NCI-H1417 treated with DMSO at 0.1 percent for 48 hours (cell line): ENCODE measurements at places on chromosomes 12 and 14.

GRCh38 chr14:56293506-56293905, 175.3 kb downstream of the PELI2 start:
- DNase-seq = no peak

GRCh38 chr14:97301931-97302559, 504.9 kb downstream of the VRK1 start:
- DNase-seq = no peak

- no peak for DNase-seq
These were observed 56.1 kb upstream of the TMEM132D start for GRCh38 chr12:129959889-129960288.

DNA sequence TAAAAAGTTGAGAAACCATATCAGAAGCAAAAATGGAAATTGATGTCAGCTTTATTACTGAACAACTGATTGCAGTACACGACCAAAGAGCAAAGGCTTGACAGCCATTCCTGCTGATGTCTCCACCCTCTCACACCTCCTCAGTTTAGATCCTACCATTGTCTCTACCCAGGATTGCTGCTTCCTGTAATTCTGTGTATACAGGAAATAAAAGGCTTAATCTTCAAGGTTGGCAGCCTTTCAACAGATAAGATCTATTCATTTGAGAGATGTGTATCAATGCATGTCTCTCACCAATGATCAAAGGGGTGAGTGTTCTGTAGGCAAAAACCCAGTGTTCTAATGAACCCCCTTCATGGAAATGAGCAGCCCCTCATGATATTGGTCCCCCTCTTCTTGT, 27.0 kb downstream of the SLCO1C1 start:
- no peak for DNase-seq

DNA sequence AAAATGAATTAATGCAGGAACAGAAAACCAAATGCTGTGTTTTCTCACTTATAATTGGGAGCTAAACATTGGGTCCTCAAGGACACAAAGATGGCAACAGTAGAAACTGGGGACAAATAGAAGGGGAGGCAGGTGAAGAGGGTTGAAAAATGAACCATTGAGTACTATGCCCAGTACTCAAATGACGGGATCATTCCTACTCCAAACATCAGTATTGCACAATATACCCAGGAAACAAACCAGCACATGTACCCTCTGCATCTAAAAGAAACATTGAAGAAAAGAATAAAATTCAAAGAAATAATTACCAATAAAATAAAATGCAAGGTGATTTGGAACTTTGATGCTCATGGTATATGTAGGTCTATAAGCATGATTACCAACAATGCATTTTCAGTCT, 110.8 kb downstream of the LMO3 start:
- DNase-seq = no peak

- DNase-seq = no peak
These were observed 2.1 kb downstream of the PRPH start for GRCh38 chr12:49296836-49297694.

DNA sequence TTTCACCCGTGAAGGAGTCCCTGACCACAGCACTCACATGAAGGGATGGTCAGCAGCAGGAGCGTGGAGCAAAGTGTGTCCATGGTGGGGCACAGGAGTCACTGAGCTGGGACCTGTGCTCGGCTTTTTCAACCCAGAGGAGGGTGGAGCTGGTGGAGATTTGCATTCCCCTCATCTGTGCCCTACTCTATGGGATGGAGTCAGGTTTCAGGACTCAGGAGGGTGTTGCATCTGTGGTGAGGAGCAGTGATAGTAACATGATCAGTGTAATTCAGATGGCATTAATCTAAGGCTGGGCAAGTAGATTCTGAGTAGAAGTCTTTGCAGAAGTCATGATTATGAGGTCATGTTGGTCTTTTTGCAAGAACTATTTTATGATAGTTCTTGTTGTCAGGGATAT, 511.9 kb downstream of the TMEM121 start:
- no peak for DNase-seq

DNA sequence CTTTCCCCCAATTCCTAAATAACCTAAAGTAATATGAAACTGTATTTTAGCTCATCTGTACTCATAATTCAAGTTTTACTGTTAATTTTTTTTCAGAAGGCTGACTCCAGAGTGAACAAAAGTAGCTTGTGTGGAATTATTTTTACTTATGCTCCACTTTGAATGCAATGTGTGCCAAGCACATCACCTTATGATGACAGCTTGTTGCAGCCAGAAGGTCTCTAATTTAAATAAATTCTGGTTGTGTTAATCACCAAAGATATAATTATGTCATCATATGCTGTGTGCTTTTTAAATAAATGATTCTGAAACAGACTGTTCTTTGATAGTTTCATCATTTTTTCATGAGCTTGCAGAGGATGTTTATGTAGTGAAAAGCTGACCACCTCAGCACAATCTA, 283.1 kb downstream of the TMEM117 start:
- DNase-seq = no peak

- no peak for DNase-seq
These were observed 84.8 kb downstream of the FIGNL2 start for GRCh38 chr12:51763743-51764142.

GRCh38 chr12:110080410-110080809, 32.1 kb upstream of the C12orf76 start:
- DNase-seq = no peak

DNA sequence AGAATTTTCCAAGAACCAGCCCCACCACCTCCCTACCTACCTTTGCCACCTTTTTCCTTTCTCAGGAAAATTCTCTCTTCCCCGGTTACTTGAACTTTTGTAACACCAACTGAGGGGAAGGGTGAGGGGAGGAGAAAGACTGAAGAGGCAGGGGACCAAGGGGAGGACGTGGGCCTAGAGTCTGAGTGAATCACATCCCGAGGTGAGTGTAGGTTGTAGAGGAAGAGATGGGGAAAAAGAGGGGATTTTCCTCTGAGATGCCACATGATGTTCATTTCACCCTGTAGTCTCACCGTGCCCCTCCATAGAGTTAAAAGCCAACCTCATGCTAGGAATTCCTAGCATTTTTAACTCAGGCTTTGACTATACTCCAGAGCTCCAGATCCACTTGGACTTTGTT, 311.8 kb downstream of the RPAP3 start:
- DNase-seq = no peak

DNA sequence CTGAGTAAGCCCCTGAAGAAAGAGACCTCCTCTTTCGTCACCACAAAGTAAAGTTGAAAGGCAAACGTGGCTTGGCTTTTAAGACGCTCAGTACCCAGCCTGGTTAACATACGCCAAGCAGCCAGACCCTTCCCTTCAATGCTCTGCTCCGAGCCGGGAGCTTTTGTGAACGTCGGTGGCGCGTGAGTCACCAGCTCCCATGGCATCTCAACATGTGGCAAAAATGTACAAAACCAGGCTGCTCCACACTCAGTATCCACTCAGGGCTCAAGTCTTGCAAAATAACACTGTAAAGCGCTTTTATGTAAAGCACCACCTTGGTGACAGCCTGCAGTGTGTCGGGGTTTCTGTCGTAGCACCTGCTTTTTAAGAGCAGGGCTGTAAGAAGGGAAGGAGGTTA, 89.0 kb downstream of the SETD3 start:
- DNase-seq = no peak

GRCh38 chr12:110355073-110355472, 48.4 kb downstream of the ANAPC7 start:
- no peak for DNase-seq

DNA sequence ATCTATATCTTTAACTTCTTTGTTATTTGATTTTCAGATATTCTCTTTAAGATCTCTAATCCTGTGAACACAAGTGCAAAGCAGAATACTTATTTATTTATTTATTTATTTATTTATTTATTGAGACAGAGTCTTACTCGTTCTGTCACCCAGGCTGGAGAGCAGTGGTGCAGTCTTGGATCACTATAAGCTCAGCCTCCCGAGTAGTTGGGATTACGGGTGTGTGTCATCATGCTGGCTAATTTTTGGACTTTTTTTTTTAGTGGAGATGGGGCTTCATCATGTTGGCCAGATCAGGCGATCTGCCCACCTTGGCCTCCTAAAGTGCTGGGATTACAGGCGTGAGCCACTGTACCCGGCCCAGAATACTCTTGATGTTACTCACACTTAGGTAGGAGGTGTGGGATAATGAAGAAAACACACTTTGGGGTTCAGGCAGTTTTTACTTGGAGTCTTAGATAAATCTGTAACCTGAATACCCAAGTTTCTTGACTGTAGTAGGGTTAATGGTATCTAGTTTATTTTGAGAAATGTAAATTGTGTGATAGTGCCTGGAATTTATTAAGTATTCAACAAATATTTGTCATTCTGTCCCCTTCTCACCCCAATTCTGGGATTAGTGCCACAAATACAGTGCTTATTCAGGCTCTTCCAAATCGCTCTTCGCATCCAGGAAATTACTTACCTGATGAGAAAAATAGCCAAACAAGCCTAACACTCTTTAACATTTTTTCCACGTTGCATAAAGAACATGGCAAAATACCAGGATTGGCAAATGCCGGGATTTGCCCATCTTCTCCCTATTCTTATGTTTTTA, 33.0 kb downstream of the METAP2 start:
- no peak for DNase-seq

DNA sequence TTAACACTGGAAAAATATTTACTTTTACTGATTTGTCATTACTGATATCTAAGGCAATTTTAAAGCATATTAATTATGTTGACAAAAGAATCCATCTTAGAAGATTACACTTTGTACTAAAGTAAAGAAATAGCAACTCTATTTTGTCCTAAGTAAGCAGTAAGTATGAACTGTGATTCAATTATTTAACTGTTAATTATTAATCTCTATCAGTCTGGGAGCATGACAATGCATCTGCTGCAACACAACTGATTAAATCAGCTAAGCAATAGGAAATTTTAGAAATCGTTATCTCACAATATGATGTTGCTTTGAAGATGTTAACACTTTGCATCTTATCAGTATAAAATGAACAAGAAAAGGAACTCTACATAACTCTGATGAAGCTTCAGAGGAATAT, 172.3 kb downstream of the DPY19L2 start:
- no peak for DNase-seq

DNA sequence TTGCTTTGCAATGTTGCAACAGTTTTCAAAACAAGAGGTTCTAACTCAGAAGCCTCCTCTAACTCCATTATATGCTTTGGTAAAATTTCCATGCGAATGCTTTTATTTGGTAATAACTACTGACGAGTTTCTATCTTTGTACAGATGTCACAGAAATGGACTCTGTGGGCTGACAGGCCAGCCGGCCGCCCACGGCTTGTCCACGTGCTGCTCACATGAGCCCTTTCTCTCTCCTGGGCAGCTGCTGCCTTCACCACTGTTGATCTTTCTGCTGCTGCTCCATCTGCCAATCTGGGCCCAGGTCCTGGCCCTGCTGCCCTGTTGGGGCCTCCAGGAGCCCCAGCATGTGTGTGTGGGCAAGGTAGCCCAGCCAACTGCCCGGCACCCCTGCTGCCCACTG, 168.2 kb upstream of the TMEM132C start:
- no peak for DNase-seq

DNA sequence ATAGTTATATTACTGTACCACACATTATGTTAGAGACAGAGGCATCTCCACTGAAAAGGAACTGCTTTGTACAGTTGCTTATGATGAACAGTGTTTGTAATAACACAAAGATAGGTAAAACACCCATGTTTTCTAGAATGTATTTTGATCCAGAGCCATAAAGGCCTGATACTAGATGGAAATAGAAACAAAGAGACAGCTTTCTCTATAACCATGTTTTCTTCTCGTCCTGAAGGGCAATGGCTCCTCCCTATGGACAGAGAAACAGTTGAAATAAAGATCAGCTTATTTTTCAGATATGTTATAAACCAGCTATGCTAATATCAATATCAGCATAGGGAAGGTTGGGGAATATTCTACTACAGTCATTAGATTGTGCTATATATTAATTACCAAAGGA, 109.2 kb downstream of the ATXN7L3B start:
- peak; percentile 88 for DNase-seq

DNA sequence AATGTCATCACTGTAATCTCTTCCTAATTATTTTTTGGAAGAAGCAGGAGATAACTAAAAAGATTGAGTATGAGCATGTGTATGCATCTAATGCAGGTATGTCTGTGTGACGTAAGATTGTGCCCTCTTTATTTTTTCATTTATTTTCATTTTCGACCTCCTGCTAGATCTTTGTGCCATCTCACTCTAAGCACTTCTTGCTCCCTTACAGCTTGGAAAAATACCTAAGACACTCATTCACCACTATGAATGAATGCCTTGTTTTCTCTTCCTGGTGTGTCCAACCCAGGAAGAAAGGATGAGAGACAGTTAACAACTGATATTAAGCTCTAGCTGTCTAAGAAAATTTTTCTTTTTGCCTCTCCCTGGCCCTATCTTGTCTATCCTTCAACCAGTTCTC, 76.8 kb upstream of the CISTR start:
- DNase-seq = no peak

- no peak for DNase-seq
These were observed 7.2 kb upstream of the P2RX4 start for GRCh38 chr12:121202407-121203355.

- DNase-seq = no peak
These were observed 17.1 kb downstream of the NUMB start for GRCh38 chr14:73441286-73441685.

GRCh38 chr14:56422703-56423213, 156.8 kb upstream of the TMEM260 start:
- peak; percentile 69 for DNase-seq

- no peak for DNase-seq
These were observed 93.9 kb downstream of the DACT1 start for GRCh38 chr14:58731465-58732293.

- DNase-seq = no peak
These were observed 49.6 kb downstream of the ST8SIA1 start for GRCh38 chr12:22284871-22285270.

DNA sequence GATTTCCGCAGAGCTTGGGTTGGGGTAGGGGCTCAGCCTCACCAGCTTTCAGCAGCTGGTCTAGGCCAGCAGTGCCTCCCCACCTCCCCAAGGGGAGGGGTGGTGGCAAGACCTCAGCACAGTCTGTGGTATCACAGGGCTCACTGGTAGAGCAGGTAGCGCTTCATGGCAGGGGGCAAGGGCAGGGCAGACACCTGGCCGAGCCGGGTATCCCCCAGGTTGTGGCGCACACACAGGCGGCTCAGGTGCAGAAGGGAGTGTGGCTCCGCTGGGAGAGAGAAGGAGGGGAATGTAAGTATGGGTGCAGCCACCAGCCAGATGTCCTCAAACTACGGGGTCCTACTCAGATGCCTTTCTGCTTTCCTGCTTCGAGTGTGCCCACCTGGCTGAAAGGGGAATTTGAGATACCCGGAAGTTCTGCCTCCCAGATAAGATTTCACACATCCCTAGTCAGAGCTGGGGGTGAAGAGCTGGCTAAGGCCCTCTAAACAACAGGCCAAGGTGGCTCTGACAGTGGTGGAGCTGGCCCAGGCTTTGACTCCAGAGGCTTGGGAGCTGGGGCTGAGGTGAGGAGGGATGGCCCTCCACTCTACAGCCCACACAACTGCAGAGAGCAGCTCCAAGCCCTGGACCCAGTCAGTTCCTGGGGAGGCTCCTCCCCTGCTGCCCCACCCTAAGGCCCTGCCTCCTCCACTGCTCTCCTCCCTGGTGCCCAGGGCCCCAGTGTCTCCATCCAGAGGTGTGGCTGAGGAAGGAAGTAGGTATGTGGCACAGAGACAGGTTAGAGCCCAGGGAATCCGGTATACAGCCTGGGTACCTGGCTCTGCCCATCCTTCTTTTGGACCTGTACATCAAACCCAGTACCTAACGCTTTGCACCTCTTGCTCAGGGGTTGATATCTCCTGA, 1.8 kb downstream of the SPSB2 start:
- no peak for DNase-seq
